Stimulated activated CD8-positive, alpha-beta memory T cell treated with anti-CD3 and anti-CD28 coated beads, Interleukin-15, amount 100 ng/mL, for 24 hours (primary cell): ENCODE measurements at places on chromosomes 2 and 18.

GRCh38 chr2:236417150-236417549 is 152.5 kb upstream of the ACKR3 start:
- no peak for DNase-seq

GRCh38 chr2:15673919-15674636 is 82.4 kb downstream of the DDX1 start:
- DNase-seq = no peak

DNA sequence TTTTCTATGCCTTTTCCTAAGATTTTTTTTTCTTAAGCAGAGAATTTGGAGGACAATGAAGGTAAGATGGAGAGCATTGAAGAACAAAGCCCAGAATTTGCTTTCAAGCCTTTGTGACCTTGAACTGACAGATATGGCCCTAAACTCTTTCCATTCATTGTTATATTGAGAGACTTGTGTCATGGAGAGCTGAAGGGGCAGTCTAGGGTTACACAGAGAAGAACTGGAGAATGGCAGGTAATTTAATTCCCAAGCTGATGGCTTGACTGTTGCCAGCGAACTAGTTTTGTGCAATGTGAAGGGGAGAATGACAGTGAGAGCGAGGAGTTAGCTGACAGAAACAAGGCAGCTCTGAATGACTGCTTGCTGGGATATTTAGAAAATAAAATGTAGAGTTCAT is 1344.2 kb downstream of the LRP1B start:
- DNase-seq = no peak

GRCh38 chr2:222290736-222291484 is 7.9 kb downstream of the PAX3 start:
- DNase-seq = no peak

DNA sequence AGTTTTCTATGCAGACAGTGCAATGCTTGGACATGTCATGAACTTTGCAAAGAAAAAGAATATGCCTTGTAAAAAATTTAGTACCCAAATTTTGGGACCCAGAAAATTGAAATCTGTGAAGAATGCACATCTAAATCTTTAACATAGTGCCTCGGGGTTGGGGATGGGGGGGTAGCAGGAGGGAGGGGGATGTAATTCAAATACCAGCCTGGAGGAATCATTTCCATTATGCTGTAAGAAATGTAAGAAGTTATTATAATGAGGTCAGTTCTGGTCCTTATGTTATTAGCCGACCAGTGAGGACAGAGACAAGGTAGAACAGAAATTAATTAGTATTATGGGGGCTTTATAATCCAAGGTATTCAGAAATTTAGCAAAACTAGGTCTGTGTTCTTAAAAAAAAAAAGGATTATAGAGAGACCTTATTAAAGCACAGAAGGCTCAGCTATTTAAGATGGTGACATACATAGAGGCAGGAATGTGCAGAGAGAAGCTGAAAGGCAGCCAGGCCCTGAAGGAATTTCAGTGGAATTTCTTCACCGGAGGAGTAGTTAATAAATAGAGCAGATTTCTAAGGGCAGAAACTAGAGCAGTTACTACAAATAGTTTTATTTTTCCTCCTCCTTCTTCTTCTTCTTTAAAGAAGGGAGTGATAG is 89.0 kb upstream of the RBMS1 start:
- DNase-seq = no peak

GRCh38 chr2:39571111-39571731 is 94.5 kb upstream of the TMEM178A start:
- no peak for DNase-seq

- no peak for DNase-seq
Measured at GRCh38 chr18:46406539-46406932, 250.5 kb downstream of the LOXHD1 start.

DNA sequence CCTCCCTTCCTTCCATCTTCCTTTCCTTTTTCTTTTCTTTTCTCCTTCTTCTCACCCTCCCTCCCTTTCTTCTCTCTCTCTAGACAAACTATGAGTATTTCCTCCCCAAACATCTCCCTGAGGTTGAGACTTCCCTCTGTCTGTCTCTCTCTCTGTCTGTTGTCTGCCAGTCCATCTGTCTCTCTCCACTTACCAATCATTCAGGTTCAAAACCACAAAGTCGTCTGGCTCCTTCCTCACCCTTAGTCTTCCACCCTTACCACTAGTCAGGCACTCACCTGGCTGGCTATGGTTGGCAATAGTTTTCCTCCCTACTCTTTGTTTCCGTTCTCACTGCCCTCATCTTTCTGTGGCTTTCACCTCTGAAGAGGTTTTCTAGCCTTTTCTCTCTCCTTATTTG is 12.9 kb downstream of the CCL20 start:
- no peak for DNase-seq

DNA sequence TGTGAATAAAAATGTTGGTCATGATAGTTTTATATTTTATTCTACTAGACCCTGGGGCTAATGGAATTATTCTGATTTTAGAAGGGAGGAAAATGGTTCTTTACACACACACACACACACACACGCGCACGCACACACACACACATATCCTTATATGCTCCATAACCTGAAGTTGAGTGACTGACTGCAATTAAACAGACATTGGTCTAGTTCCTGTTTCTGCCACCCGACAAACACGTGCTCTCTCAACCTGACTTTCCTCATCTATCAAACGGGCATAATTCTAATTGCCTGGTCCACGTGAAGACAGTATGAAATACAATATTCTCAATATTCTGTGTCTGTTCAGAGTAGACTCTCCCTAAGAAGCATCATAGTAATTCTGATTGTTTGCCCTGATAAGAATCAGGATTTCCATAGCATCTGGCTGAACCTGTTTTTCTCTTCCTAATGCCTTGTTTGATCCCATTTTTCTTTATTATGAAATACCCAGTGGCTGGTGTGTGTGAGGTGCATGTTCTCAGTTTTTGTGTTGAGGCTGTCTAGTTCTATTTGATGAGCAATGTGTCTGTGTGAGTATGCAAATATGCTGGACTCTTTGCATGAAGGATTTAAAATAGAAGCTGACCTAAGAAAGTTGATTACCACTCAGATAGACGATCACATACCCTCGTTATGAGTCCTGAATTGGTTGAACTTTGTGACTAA is 51.0 kb downstream of the SETBP1 start:
- no peak for DNase-seq

GRCh38 chr2:28579606-28580005 is 83.7 kb downstream of the PLB1 start:
- DNase-seq = no peak

GRCh38 chr2:178550352-178550751 is 70.1 kb downstream of the PLEKHA3 start:
- no peak for DNase-seq

DNA sequence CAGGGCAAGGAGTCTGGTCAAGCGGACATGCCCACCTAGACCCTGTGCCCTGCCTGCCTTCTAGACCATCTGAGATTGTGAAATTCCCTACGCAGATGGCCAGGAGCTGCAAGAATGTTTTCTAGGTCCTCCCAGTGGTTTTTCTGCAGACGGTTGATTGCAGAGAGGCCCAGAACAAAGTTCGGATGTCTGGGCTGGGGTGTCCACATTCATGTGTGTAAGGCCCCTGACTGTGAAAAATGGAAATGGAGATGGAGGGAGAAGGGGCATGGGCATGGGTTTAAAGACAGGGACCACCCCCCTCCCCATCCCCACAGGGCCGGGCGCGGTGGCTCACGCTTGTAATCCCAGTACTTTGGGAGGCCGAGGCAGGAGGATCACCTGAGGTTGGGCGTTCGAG is 11.8 kb downstream of the ARHGAP25 start:
- no peak for DNase-seq
